Gastrocnemius medialis (tissue), 4 donors: ENCODE measurements at places on chromosomes 5 and 9. TPM values are rescaled to one million over a fixed set of nuclear protein-coding genes. Genes with fewer than 3 reads are reported as not detected.

DNA sequence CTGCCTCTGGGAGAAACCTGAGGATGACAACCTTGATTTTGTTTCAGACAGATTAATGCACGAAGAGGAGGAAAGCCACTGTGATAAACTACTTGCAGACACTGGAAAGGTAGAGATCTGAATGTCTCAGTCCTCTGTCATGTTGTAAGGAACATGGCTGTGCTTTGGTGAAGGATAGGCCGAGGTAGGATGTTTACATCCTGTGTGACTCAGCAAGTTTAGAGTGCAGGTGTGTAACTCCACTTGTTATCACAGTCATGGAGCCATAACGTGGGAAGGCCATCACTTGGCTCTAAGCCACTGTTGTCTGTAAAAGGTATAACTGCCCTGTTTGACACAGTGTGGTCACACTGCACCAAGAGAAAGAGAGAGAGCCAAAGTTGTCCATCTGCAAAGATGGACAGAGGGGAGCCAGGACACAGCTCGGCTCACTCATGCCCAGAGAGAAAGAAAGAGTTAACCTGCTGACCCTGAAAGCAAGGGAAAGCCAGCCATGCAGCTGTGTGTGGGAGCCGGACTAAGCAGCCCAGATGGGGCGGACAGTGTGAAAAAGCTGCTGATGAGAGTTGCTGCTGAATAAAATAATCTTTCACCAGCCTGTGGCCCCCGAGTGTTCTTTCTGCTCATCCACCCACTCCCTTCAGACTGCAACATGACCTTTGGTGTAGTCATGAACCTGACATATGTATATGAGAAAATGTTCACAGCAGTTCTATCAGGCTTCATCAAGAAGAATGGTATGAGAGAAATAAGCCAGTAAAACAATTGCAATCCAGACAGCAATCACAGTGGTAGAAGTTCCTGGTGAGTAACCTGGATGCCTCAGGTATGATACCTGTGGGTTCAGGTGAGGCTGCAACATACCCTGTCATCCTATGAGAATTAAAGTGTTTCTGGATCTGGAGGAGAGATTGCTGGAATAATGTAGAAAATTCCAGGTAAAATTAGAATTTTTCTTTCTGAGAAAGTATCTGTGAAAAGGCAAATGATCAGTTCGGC is 115.9 kb downstream of the TARS1 start:
- no peaks in the 10 kb centered on the region for H3K27me3 ChIP-seq
- no peak overlapping the region for H3K27ac ChIP-seq
- H3K36me3 ChIP-seq, result no peaks in the 10 kb centered on the region

DNA sequence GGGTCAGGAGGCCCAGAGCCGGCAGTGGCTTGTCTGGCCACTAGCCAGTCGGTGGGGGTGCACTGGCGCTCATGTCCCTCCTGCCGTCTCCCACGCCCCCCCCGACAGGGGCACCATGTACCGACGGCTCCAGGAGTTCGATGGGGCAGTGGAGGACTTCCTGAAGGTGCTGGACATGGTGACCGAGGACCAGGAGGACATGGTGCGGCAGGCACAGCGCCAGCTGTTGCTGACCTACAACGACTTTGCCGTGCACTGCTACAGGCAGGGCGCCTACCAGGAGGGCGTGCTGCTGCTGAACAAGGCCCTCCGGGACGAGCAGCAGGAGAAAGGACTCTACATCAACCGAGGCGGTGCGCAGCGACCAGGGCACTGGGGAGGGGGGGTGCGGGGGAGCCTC is 8.1 kb downstream of the TTC16 start:
- no peak overlapping the region for H3K27ac ChIP-seq
- H3K36me3 ChIP-seq, result no peaks in the 10 kb centered on the region
- no peak overlapping the region for H3K4me3 ChIP-seq
- no peak for DNase-seq
- no peaks in the 10 kb centered on the region for H3K27me3 ChIP-seq

DNA sequence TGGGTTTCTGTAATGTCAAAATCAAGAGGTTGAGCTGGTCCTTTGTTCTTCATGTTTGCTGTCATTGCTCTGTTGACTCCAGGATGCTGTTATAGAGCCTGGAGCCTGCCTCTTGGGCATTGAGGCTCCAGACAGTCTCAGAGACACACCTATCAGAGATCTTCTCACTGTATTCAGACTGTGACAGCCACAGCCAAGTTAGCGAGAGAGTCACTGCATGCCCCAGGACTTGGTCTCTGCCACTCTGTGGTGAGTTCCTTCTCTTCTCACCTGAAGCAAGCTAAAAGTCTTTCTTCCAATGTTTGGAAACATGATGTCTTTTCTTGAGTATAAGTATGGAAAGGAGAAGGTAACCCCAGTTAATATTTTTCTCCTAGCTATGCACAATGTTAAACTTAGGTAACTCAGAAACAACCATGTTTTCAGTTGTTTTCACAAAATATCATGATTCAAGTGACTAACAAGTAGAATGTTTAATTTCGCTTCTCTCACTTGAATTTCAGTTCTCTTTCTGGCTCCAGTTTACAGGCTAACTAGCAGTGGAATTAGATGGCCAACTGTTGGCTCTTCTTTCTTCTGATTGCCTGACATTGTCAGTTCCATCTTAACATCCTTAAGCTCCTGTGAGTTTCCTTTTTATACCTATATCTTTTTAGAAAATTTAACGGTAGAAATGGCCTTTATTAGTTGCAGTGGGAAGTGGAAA is 20.6 kb upstream of the ZFYVE16 start:
- DNase-seq, result no peak
- no peak overlapping the region for H3K27ac ChIP-seq
- no peaks in the 10 kb centered on the region for H3K36me3 ChIP-seq
- no peaks in the 10 kb centered on the region for H3K4me1 ChIP-seq

GRCh38 chr9:11892401-11892800 is 800.8 kb upstream of the TYRP1 start:
- no peaks in the 10 kb centered on the region for H3K4me1 ChIP-seq
- no peak for DNase-seq
- no peaks in the 10 kb centered on the region for H3K36me3 ChIP-seq
- H3K27me3 ChIP-seq, result no peaks in the 10 kb centered on the region

GRCh38 chr9:114450833-114451706 is 54.2 kb downstream of the WHRN start:
- no peak overlapping the region for H3K4me3 ChIP-seq
- H3K4me1 ChIP-seq, result no peaks in the 10 kb centered on the region
- H3K27ac ChIP-seq, result no peak overlapping the region
- no peak for DNase-seq
- H3K27me3 ChIP-seq, result no peaks in the 10 kb centered on the region

GRCh38 chr9:21750021-21750735 is 52.3 kb upstream of the MTAP start:
- no peak overlapping the region for H3K27ac ChIP-seq
- no peaks in the 10 kb centered on the region for H3K4me1 ChIP-seq
- no peaks in the 10 kb centered on the region for H3K36me3 ChIP-seq
- H3K4me3 ChIP-seq, result no peak overlapping the region
- no peak for DNase-seq

Gene SLC6A18
- not detected for total RNA-seq

Gene SLC6A19
- total RNA-seq, result not detected

DNA sequence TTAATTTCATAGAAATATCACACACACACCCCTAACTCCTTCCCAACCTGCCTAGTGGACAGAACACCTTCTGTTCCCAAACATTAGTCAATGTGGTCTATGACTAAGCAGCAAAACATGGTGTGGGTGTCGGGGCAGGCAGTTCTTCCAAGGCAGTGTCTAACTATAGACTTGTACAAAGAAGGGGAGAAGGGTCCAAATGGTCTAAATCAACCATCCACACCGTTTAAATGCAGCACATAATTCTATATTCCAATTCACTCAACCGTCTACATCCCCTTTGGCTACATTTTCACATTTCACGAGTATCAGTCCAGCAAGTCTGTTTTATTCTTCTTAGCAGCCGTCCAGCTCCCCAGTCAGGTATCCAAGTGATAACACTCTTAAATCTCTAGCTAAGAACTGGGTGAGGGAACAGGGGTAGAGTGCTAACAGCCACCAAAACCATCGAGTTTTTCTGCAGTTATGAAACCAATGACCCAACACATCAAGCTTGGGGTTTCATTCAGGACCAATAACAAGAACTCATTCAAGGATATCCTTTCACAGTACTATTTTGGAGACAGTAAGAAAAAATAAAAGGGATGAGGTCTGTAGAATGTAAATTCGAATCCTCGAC is 3.3 kb downstream of the ZNF608 start:
- peak overlapping the region; percentile 91 for H3K27ac ChIP-seq
- no peaks in the 10 kb centered on the region for H3K36me3 ChIP-seq
- H3K4me3 ChIP-seq, result peak overlapping the region; percentile 70
- H3K4me1 ChIP-seq, result peaks cover 65% of the 10 kb centered on the region
- H3K27me3 ChIP-seq, result no peaks in the 10 kb centered on the region

GRCh38 chr9:78858266-78858665 is 561.3 kb downstream of the PSAT1 start:
- DNase-seq, result no peak
- H3K27me3 ChIP-seq, result no peaks in the 10 kb centered on the region
- no peak overlapping the region for H3K4me3 ChIP-seq
- H3K36me3 ChIP-seq, result no peaks in the 10 kb centered on the region
- H3K27ac ChIP-seq, result no peak overlapping the region

Gene CRB2
- total RNA-seq, result not detected

- no peaks in the 10 kb centered on the region for H3K4me1 ChIP-seq
- H3K36me3 ChIP-seq, result no peaks in the 10 kb centered on the region
- no peak overlapping the region for H3K4me3 ChIP-seq
- no peaks in the 10 kb centered on the region for H3K27me3 ChIP-seq
These were observed 125.6 kb downstream of the NXNL2 start for GRCh38 chr9:88660611-88661010.

GRCh38 chr9:18447541-18447940 is 26.4 kb upstream of the ADAMTSL1 start:
- no peak overlapping the region for H3K27ac ChIP-seq
- H3K4me3 ChIP-seq, result no peak overlapping the region
- H3K4me1 ChIP-seq, result peaks cover 17% of the 10 kb centered on the region
- no peak for DNase-seq
- H3K27me3 ChIP-seq, result no peaks in the 10 kb centered on the region

GRCh38 chr9:131651599-131651998 is 88.3 kb downstream of the RAPGEF1 start:
- peaks cover 6% of the 10 kb centered on the region for H3K36me3 ChIP-seq
- peaks cover 68% of the 10 kb centered on the region for H3K4me1 ChIP-seq
- no peaks in the 10 kb centered on the region for H3K27me3 ChIP-seq
- H3K27ac ChIP-seq, result peak overlapping the region; percentile 88
- no peak for DNase-seq
- no peak overlapping the region for H3K4me3 ChIP-seq

DNA sequence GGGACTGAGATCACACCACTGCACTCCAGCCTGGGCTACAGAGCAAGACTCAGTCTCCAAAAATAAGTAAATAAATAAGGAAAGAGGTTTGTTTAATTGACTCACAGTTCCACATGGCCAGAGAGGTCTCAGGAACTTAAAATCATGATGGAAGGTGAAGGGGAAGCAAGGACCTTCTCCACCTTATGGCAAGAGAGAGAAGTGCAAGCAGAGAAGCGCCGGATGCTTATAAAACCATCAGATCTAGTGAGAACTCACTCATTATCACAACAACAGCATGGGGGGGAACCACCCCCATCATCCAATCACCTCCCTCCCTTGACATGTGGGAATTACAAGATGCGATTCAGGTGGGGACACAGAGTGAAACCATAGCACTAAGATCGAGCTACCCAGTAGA is 22.8 kb upstream of the RGMB start:
- no peak for DNase-seq
- H3K4me3 ChIP-seq, result no peak overlapping the region
- no peaks in the 10 kb centered on the region for H3K4me1 ChIP-seq
- no peaks in the 10 kb centered on the region for H3K36me3 ChIP-seq
- no peak overlapping the region for H3K27ac ChIP-seq
- no peaks in the 10 kb centered on the region for H3K27me3 ChIP-seq

- H3K27me3 ChIP-seq, result no peaks in the 10 kb centered on the region
- no peak overlapping the region for H3K27ac ChIP-seq
- no peak overlapping the region for H3K4me3 ChIP-seq
These were observed 200.1 kb downstream of the NSG2 start for GRCh38 chr5:174245516-174246075.

Gene CCDC192
- total RNA-seq, result not detected

DNA sequence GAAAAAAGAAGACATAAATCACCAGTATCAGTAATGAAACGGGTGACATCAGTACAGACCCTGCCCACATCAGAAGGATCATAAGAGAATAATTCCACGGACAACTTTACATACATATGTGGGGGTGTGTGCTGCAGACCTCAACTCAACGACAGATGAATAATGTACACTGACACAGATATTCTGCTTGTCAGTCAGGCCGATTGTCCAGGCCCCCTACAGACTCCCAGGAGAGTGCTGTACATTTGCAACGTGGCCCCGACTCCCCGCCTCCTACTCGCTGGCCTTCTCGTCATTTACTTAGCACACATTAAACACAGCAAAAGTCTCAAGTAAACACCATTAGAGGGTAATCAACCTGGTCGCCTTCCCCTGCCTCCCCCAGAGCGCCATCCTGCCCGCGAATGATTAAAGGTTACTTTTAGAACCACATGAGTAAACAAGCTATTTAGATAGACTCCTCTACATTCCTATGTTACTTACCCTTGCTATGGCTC is 3.5 kb upstream of the TMED9 start:
- H3K36me3 ChIP-seq, result peaks cover 2% of the 10 kb centered on the region
- H3K27ac ChIP-seq, result no peak overlapping the region
- peaks cover 9% of the 10 kb centered on the region for H3K4me1 ChIP-seq
- DNase-seq, result no peak
- no peaks in the 10 kb centered on the region for H3K27me3 ChIP-seq
- H3K4me3 ChIP-seq, result no peak overlapping the region

Gene ENG
- 33.8 TPM for total RNA-seq

Gene OSMR
- 5.7 TPM for total RNA-seq

Gene FBP1
- 0.46 TPM for total RNA-seq

DNA sequence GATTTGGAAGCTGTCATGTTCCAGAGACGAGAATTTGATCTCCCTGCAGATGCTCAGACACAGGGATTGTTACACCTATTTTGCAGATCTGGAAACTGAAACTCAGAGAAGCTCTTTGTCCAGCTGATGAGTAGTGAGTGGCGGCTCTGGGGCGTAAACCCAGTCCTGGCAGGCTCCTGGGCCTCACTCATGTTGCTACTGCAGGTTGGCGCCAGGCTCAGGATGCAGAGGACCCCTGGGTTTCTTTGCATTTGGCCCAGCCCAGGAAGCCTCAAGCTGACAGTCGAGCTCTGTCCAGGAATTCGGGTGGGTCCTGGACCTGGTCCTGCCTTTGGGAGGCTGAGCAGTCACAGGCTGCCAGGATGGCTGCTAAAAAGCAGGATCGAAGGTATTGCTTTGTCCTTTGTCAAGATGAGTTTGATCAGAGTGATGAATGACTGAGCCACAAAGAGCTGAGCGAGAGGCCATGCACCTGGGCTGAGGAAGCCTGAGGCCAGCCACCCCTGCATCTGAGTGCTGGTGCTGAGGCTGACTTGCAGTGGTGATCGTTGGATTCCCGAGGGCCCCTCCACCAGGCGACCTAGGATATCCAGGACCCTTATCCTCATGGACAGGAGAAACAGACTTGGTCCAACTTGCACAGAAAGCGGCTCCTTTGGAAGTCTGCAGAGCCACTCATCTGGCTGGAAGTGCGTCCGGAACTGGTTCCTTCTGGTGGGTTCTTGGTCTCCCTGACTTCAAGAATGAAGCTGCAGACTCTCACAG is 8.3 kb upstream of the RNF130 start:
- no peak for DNase-seq
- H3K4me3 ChIP-seq, result no peak overlapping the region
- no peaks in the 10 kb centered on the region for H3K36me3 ChIP-seq
